ENCODE measurements at places on chromosomes 11 and 22.

- peak; percentile 3 for DNase-seq
Measured at GRCh38 chr11:33542921-33543320, 157.7 kb downstream of the C11orf91 start.

DNA sequence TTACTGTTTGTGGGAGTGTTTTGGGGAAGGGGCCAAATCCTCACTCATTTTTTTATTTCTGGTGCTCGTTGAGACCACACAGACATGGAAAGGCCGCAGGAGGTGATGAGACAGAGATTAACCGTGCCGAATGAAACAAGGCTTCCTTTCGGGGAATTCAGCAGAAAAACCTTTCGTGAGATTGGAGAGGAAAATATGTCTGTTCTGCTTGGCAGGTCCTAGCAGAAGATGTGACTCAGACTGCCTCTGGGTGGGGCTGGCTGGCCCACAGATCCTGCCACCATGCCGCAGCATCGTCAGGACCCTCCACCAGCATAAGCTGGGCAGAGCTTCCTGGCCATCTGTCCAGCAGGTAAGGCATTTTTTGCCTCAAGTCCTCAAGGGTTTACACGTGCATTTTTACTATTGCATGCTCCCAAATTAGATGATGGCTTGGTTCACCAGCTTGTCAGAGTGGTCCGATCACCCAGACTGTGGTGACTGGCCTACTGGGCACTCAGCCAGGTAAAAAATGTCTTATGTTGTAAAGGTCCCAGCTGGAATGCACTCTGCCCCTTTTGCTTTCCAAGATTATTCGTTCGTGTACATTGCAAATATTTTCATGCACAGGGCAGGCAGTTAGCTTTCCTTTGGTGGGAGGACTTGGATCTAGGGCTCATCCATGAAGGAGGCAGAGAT is 1.5 kb downstream of the DDB2 start:
- DNase-seq = peak; percentile 54

GRCh38 chr11:108009497-108010370 is 1.0 kb downstream of the CUL5 start:
- DNase-seq = peak; percentile 45

DNA sequence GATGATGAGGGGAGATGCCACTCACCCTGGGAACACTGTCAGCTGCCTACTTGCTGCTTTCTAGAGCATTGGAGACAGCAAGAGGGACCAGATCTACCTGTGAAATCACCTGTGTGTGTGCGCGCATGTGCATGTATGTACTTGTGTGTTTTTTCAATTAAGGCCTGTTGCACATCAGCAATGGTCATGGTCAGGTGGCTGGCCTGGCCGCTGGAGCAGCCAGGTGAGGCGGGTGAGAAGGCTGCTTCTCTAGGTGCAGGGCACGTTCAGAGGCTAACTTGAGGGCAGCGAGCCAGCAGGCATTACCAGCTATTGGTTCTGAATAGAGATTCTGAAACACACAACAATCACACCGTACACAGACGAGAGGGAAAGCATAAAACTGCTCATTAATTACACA is 65.1 kb downstream of the PARVG start:
- DNase-seq = no peak

DNA sequence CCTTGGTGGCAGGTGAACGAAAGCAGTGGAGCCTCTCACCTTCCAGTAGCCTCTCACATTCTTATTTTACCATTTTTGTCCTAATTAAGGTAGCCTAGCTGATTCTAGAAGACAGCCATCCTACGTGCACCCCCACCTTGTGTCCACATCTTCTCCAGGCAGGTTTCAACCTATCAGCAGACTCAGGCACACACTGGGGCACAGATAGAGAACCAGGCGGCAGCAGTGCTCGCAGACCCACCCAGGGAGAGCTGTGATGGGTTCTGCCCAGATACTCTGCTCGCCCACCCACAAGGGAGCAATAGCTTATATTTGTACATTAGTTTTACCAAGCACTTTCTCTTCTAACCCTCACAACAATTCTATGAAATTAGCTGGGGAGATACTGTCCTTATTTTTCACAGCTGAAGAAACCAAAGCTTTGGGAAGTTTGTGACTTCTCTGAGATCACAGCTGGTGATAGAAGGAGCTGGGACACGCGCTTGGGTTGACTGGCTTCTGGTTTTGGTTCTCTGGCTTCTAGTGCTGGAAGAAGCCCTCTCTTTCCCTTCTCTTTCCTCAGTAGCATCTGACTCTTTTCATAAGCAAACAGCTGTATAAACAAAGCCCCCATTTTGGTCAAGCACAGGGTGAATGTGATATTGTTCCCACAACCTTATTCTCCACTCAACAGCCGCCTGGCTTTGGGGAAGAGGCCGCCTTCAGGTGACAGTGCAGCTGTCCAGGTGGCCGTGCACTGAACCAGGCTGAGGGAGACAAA is 36.9 kb downstream of the PPP2R1B start:
- peak; percentile 28 for DNase-seq

GRCh38 chr22:28450109-28450508 is 229.5 kb downstream of the TTC28 start:
- DNase-seq = no peak

GRCh38 chr11:112118176-112118575 is 31.5 kb downstream of the SDHD start:
- no peak for DNase-seq

DNA sequence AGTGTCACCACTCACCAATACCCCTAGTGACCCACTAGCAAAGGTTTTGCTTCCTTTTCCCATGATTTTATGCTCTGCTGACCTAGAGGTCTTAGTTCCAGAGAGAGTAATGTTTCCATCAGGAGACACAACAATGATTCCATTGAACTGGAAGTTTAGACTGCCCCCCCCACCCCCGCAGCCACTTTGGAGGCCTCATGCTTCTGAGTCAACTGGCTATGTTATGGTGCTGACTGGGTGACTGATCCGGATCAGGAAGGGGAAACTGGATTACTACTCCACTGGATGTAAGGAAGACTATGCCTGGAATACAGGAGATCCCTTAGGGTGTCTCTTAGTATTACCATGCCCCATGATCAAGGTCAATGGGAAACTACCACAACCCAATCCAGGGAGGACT is 633.6 kb downstream of the OPCML start:
- no peak for DNase-seq

DNA sequence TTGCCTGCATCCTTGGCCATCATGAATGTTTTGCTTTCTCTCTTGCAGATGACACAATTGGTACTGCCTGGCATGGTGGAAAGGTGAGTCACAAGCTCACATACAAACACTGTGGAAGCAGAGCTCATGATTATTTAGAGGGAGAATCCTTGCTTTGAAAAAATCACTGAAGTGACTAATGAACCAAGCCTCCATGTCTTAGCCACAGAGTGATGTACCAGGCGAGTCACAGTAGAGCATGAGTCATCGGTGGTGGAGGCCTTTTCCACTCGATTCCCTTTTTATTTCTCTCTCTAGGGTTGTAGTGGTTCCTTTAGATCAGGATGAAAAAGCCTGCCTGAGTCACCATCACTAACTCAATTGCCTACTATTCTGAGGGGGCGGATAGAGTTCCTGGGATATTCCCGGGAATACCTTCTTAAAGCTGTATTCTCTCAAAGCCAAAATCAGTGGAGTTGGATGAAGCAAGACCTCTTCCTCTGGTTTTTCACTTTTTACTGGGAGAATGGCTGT is 49.6 kb upstream of the ALKBH3 start:
- no peak for DNase-seq

DNA sequence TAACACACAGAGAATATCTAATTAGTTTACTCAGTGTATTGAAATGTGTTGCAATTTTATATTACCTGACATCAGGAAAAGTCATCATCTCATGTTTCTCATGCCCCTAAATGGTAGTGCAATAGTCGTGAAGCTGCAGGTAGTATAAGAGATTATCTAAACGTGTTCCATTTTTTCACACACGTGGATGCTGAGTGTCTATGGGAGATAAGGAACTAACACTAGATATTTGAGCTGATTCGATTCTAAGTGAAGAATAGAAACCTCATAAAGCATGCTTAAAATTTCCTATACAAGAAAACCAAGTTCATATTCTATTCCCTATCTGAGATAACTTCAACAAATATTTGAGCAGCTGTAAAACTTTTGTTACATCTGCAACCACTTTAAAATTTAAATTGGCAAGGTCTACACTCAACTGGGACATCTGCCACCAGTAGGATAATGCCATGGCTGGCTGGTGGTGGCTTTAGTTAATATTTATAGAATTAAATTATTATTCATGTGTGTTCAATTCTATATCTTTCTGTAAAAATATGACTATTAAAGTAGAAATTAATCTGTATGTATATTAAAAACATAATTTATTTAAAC is 388.8 kb downstream of the LUZP2 start:
- no peak for DNase-seq

DNA sequence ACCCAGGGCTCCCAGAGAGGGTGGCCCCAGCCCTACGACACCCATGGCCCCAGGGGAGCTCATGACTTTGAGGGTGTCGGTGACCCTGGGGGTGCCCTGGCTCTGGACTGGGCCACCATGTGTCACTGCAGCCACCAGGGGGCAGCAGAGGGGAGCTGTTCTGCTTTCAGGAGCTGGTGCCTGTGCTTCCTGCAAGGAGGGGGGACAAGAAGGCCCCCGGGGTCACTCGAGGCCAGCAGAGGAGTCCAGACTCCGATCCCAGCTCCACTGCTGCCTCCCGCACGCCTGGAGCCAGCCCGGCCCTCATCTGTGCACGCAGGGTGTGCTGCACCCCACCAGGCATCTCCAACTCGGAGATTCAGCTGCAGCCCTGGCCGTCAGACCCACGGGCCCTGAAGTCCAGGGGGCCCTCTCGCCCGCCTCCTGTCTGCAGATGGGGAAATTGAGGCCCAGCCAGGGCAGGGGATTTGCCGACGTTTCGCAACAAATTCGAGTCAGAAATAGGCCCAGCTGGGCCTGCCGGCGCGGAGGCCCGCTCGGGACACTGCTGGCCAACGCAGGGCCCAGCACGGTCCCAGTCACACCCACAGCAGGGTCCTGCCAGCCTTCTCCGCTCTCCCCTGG is 29.5 kb upstream of the WNT7B start:
- peak; percentile 44 for DNase-seq

- no peak for DNase-seq
Measured at GRCh38 chr11:103978616-103979595, 57.5 kb upstream of the DDI1 start.

DNA sequence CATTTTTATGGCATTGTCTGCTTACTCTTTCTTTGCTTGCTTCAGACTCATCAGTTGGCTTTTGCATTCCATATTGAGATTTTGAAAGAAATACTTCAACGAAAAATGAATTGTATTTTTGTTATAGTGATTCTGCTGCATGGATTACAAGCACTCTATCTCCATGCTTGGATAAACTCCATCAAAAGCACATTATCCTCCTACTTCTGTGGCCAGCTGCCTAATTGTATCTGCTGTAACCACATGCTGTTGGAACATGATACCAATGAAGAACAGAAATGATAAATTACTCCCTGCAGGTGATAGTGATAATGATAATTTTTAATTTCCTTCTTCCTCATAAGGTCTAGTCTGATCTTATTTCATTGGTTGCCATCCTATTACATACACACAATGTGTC is 100.8 kb downstream of the PRMT3 start:
- peak; percentile 98 for DNase-seq

- DNase-seq = no peak
Measured at GRCh38 chr22:46259374-46259773, 3.8 kb downstream of the PKDREJ start.

DNA sequence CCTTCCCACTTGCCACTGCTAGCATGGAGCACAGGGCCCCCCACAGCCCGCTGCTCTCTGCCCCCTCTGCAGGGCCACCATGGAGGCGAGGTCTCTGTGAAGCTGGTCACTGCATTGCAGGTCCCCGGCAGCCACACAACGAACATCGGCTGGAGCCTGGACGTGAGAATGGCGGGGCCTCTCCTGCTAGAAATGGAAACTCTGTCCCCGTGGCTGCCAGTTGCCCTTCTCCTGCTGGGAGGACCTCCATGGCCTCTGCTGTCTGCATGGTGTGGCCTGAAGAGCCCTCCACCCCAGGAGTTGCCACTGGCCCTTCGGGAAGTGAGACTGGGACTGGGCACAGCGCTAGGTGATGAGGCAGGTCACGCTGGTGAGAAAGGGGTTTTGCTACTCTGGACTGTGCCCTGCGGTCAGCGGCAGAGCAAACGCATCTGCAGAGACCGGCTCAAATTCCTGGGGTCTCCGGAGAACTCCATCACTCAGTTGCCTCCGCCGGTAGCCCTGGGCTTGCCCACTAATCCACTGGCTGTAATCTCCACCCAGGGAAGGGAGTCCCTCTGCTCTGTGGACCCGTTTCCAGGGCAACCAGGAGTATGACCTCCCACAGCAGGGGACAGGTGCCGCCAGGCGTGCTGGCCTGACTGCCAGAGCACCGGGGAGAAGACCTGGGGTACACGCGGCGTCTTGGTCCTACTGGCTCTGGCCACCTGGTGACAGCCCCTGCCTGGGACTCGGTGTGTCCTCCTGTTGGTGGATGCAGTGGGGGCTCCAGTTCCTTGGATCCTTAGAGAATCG is 806.3 kb downstream of the BRD1 start:
- DNase-seq = no peak

DNA sequence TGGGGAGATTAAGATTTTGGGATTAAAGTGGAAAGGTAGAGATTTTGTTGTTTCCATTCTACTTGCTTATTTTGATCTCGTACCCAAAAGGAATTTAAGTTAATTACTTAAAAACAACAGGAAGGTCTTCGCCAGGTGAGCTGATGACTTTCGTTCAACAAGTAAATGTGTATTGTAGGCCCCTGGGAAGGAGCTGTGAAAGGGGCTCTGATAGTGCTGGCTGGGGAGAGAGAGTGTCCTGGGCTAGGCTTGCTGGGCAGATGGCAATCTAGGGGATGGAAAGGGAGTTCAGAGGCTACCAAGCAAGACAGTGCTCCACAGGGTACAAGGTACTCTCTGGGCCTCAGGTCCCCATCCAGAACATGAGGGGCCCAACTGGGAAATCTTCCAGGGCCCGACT is 189.4 kb downstream of the CEP164 start:
- DNase-seq = no peak

DNA sequence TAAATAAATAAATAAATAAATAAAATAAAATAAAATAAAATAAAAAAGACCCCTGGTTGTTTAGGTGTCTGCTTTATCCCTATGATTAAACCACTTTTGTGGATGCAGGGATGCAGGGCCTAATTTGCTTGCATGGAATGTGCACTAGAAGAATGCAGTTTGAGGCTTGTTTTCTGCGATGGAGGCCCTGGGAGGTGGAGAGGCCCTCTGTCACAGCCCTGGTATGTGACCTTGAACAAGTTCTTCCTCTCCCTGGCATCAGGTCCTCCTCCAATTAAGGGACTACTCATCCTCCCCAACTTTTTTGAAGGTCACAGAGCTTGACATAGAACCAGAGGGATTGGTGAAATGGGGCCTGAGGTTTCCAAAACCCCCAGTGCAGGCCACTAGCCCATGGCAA is 22.7 kb downstream of the KCNJ4 start:
- no peak for DNase-seq

DNA sequence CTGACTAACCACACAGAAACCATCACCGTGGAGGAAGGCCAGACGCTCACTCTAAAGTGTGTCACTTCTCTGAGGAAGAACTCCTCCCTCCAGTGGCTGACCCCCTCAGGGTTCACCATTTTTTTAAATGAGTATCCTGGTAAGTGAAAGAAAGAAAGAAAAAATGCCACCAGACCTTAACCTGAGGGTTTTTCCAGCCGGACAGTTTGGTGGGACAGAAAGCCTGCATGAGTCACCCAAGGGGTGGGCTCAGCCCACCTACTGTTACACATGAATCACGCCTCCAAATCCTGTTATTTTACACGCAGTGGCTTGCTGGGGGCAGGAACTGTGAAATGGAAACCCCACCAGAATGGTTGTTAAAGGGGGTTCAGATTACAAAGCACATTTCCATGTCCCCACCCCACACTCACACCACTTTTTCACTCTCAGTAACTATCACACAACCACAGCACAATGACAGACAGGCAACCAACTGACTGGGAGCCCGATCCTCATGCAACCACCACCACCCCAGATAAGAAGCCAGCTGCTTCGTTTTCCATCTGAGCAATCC is 11.9 kb downstream of the CRTAM start:
- DNase-seq = no peak

Data from NCI-H1105 treated with DMSO at 0.1 percent for 48 hours (cell line).